ENCODE measurements at places on chromosomes 1 and 21.
A peak's percentile ranks its signal among the peaks of the same experiment; 100 is the strongest.

DNA sequence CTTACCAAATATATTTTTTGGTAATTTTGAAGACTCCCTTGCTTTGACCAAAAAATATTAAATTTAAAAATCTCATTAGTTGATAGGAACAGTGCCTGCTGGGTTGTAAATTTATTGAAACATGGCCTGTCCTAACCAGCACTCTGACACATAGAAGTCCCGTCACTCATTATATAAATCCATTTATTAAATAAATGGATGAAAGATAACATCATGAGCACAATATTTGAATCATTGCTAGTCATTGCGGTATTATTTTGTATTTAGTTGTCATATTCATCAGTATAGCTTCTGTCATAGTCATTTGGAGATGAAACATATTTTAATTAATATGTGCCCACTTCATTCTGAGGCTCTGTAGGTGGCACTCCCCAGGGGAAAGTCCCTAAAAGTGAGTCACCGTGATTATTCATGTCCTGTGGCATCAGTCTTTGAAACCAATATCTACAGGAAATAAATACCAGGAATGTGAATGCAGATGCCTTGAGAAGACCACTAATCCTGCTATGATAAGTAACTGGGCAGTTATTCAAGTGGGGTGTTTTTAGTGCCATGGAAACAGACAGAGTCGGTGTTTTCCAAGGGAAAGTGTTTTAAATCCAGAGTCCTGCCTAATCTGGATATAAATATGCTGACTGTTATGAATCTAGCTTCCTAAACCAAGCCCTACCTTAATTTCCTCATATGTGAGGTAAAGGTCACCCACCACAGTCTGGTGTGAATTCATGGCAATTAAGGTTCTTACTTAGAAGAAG, 302.0 kb downstream of the DUSP10 start:
- peak; percentile 32 for DNase-seq

DNA sequence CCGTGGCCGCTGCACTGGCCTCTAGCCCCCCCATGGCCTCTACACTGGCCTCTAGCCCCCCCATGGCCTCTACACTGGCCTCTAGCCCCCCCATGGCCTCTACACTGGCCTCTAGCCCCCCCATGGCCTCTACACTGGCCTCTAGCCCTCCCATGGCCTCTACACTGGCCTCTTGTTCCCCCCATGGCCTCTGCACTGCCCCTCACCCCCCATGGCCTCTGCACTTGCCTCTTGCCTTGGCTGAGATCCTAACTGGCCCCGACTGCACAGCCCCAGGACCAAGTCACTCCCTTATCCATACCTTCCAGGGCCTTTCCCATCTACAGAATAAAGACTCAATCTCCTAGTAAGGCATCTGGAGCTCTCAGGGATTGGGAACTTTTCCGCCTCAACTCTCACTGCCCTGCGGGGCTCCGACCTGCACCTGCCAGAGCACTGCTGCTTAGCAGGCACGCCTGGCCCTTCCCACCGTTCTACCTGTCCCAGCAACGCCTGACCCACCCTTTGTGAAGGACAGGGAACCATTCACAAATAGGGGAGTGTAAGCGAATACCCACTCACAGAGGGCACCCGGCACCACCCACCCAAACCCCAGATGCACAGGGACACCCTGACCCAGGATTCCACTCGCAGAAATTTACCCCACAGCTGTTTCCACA, 38.8 kb downstream of the ACOT7 start:
- DNase-seq = no peak

DNA sequence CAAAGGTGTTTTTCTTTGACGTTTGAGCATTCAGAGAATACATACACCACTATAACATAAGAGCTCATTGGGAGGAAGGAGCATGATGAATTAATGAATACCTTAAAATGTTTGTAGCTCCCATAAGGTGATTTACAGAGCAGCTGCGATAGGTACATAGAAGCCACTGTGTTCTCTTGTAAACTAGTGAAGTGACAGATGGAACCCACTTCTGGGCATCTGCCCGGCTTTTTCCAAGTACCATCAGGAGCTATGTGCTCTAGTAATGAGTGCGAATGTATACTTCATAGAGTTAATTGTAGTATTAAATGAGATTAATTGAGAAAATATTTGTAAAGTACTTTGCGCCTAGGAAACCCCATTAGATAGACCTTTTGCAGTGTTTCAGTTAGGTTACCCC, 48.4 kb downstream of the HENMT1 start:
- no peak for DNase-seq

GRCh38 chr1:84772428-84772943, 82.2 kb upstream of the SSX2IP start:
- DNase-seq = peak; percentile 34

DNA sequence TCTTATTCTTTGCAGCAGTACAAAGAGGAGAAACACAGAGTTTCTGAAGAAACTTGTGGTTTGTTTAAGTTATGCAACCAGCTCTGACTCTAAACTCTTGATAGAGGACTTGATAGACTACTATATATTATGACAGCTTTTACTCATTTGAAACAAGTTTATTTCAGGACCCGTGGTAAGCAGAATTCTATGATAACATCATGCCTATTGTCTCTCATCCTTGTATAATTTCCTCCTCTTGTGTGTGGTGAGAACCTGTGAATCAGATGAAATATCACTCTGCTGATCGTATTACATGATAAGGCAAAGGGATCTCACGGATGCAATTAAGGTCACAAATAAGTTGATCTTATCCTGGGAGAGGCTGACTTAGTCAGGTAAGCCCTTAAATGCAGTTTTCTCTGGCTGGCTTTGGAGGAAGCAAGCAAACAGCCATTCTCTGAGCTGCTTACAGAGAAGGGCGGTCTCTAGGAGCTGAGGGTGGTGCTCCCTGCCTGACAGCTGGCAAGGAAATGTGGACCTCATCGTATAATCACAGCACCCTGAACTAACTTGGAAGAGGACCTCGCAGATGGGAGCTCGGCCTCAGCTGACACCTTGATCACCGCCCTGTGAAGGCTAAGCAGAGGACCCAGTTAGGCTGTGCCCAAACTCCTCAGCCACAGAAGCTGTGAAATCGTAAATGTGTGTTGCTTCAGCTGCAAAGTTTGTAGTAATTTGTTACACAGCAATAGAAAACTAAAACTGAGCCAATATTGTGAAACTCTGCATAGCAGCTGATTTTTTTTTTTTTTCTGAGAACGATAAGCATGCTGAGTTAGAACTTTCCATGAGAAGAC, 151.1 kb upstream of the DPT start:
- no peak for DNase-seq

DNA sequence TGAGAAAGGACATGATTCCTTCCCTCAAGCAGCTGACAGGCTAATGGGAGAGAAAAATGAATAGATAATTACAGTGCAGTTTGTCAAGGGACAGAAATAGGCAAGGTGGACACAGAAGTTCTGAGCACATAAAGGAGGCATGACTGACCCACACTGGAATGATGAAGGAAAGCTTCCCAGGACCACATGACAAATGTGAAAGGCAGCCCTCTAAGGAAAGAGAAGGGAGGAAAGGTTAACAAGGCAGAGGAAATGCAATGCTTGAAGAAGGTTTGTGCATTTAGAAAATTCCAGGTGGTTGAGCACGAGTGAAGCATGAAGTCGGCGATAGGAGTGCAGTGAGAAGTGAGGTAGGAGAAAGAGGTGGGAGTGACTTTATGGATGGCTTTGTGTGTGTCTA, 37.4 kb downstream of the LAMC2 start:
- no peak for DNase-seq

GRCh38 chr1:53406551-53407235, 52.5 kb upstream of the DMRTB1 start:
- no peak for DNase-seq

DNA sequence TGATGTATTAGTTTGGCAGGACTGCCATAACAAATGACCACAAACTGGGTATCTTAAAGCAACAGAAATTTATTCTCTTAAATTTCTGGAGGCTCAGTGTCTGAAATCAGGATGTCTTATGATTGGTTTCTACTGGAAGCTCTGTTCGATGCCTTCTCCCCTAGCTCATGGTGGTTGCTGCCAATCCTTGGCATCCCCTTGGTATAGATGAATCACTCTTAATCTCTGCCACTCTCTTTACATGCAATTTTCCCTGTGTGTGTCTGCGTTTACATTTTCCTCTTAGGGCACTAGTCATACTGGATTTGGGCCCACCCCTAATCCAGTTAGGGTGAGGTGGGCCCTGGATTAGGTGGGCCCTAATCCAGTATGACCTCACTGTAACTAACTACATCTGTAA, 54.7 kb upstream of the MPC2 start:
- DNase-seq = no peak
